Body of pancreas (tissue), 4 donors: ENCODE measurements at places on chromosomes 12 and 14. TPM values are rescaled to one million over a fixed set of nuclear protein-coding genes. Genes with fewer than 3 reads are reported as not detected.

OR4N5 gene
- total RNA-seq: not detected

MYF5 gene
- total RNA-seq: not detected

CCDC177 gene
- total RNA-seq: not detected

NGDN gene
- 29.0 TPM for total RNA-seq

CCER1 gene
- not detected for total RNA-seq

SRRM4 gene
- total RNA-seq: not detected

YBX3 gene
- 403 TPM for total RNA-seq

CPNE6 gene
- not detected for total RNA-seq

KLHL33 gene
- total RNA-seq: not detected

FAM161B gene
- 1.6 TPM for total RNA-seq
